KG1 (cell line): ENCODE measurements at places on chromosomes 2 and 18.

- DNase-seq = no peak
Measured at GRCh38 chr2:42978887-42979415, 186.6 kb upstream of the HAAO start.

GRCh38 chr2:113000436-113000835 is 4.8 kb upstream of the IL36A start:
- no peak for DNase-seq

DNA sequence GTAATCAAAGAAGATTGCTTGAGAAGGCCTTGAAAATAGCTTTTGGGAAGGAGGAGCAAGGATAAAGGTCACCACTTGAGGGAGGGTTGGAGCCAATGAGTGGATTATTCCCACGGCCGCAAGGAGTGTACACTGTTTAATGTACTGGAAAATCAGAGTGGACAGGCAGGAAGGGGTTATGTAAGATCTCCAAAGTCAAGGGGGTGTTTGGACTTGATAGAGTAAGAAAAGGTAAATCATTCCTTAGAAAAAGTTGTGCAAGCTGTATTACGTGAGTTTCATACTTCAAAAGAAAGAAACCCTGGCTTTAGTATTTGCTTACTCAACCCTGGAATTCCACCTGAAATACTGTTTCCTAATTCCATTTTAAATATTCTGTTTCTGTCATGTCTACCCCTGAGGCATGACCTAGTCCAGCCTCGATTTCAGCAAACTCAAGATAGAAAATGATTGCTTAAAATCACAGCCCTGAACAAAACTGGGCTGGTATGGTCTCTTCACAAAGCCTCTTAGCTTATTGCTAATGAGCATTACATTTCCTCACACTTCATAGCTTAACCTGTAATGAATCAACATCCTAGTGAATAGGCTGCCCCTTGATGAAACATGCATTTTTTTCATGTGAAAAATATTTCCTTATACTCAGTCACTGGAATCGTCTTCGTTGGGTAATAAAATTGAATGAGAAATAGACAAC is 1.1 kb downstream of the MREG start:
- no peak for DNase-seq

DNA sequence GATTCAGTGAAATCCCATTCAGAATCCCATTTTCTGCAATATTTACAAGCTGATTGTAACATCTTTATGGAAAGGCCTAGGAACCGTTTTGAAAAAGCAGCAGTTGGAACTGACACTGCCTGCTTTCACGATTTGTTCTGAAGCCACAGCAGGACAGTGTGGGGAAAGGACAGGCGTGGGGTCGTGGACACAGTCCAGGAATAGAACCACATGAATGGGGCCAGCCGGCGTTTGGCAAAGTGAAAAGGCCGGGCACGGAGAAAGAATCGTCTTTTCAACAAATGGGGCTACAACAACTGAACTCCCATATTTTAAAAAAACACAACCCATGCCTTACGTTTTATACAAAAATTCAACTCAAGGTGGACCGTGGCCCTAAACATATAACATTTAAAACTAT is 69.8 kb downstream of the SLC66A2 start:
- no peak for DNase-seq

DNA sequence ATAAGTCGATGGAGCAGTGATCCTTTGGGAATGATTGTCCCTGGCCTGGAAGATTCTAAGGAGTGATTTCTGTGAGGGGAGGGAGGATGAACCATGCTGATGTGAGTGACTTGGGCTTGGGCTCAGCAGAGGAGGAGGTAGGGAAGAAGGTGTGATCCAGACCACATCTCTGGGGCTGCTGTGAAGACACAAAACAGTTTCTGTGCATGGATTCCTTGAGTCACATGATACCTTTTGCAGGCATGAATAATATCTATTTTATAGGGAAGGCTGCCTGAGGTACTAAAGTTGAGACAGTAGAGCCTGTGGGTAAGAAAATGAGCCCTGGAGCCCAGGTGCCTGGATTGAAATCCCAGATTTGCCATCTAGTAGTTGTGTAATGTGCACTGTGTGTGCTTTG is 29.8 kb downstream of the SLC1A4 start:
- no peak for DNase-seq

DNA sequence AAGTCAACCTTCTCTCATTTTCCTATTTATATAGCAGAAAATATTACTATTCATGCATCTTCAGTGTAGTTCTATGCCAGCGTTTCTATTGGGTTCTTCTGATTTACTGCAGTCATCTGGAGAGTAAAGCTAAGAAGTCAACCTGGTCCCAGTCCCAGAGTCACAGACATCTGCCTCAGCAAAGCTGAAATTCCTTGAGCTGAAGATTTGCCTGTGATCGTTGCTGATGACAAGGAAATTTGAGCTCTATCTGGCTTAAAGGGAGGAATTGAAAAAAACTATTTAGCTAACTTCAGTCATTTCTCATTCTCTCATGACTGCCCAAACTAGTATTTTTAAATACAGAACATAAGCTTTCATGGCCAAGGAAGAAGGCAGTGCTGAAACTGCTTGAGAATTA is 45.7 kb downstream of the RND3 start:
- no peak for DNase-seq

- DNase-seq = no peak
Measured at GRCh38 chr2:159139216-159139933, 147.1 kb downstream of the WDSUB1 start.

GRCh38 chr2:15956751-15957736 is 16.7 kb downstream of the MYCN start:
- no peak for DNase-seq

DNA sequence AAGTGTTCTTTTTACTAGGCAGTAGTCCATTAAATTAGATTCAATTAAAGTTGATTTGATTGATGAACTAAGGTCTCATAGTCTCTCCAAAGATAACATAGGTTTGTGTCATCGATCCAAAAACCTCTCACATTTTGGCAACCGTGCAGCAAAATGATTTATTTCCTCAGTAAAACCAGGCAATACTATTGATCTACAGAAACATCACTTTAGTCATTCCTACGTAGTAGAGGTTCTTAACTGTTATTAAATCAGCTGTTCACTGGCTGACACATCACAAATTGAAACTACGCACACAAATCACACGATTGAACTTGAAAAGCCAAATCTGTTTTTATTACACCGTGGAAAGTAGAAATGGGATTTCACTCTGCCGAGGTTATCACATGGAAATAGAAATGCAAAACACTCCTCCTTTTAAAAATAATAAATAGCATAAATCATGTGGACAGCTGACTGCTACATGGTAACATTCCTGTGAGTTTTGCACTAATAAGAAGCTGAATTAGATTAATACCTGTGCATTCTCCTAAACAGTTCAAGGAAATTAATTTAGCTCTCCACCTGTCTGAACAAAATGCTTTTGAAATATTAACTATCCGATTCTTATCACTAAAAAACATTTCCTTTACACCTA is 262.5 kb downstream of the CDH20 start:
- no peak for DNase-seq

GRCh38 chr2:189913821-189914220 is 129.6 kb downstream of the PMS1 start:
- DNase-seq = no peak

DNA sequence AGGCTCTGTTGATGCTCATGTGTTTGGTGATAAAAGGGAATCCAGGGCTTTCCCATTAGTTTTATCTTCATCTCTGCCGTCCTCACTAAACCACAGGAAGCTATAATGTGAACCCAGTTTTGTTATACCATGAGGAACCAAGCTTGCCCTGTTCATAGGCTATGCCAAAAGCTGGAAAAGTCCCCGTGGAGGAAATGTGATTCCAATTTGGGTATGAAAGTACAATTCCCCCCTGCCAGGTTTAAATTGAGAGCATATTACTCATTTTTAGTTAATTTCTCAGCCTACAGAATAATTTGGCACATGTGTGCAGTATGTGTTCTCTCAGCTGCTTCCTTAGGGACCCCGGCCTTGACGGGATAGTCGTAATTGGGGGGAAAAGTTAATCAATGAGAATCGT is 327.4 kb downstream of the RND3 start:
- DNase-seq = no peak

DNA sequence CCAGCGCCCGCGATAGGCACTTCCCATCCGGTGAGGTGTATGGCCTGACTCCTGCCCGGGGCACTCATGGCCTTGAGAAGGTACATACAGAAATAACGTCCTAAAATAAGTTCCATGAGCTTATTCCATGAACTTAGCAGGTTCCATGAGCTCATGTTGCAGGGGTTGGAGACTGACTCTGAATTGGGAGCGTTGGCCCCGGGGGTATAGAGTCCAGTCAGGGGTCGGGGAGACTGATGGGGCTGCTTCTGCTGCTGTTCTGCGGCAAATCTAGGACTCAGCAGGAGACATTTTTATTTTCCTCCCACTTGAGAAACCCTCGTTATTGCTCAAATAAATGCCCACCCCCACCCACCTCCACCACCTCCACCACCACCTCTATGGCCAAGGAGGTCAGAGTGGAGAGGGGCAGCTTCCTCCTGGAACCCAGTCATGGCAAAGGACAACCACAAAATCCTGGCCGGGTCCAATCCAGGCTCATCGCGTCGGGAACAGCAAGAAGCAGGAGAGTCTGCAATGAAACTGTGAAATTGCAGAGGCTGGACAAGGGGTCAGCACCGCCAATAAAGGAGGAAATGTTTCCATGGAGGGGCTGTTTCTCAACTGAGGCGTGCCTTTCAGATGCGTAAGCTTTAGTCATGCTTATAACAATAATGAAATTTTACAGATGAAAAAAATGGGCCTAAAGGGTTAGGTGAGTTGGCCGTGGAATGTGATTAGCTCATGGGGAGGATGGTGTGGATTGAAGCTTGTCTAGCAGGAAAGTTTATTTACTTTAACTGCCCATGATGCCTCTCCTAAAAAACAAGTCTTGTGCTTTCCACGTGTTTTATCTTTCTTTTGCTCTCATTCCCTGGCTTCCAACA is 136.6 kb upstream of the ALKAL2 start:
- no peak for DNase-seq

GRCh38 chr2:69584127-69584889 is 59.2 kb downstream of the AAK1 start:
- no peak for DNase-seq

- DNase-seq = no peak
Measured at GRCh38 chr2:101776172-101777043, 78.9 kb downstream of the MAP4K4 start.

DNA sequence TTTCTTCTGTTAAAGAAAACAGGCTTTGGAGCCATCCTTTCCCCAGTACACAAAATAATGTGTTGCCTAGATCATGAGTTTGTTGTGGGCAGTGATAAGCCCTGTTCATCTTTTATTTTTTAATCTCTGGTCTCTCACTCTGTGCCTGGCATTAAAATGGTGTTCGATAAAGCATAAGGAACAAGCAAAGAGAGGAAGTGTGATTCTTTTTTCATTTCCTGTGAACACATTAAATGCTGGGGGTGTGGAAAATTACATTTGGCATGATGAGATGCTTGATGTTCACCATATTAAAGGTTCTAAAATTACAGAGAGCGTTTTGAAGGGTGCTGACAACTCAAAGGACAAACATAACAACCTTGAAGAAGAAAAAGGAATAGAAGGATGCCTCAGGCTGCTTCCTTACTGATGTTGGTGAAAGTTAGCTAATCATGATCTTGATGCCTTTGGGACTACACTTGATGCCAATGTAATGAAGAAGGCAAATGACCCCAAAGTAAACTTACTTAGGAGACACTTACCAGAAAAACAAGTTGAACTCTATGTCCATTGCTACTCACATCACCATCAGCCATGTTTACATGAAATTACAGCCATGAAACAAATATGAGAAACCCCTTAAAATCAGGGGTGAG is 33.0 kb downstream of the TMEFF2 start:
- DNase-seq = no peak

DNA sequence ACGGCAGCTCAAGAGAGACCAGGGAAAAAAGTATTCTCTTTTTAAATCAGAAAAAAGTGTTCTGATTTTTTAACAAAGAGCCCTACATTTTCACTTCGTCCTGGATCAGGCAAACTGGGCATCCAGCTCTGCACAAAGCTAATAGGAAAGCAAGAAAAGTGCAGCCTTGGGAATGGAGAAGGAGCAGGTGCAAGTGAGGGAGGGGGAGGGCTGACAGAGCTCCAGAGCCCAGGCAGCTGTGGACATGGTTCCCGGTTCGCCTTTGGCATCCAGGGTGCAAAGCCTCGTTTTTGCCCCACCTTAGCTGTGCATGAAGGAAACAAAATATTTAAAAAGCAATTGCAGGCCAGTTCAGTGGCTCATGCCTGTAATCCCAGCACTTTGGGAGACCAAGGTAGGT is 82.2 kb downstream of the FAM124B start:
- no peak for DNase-seq

DNA sequence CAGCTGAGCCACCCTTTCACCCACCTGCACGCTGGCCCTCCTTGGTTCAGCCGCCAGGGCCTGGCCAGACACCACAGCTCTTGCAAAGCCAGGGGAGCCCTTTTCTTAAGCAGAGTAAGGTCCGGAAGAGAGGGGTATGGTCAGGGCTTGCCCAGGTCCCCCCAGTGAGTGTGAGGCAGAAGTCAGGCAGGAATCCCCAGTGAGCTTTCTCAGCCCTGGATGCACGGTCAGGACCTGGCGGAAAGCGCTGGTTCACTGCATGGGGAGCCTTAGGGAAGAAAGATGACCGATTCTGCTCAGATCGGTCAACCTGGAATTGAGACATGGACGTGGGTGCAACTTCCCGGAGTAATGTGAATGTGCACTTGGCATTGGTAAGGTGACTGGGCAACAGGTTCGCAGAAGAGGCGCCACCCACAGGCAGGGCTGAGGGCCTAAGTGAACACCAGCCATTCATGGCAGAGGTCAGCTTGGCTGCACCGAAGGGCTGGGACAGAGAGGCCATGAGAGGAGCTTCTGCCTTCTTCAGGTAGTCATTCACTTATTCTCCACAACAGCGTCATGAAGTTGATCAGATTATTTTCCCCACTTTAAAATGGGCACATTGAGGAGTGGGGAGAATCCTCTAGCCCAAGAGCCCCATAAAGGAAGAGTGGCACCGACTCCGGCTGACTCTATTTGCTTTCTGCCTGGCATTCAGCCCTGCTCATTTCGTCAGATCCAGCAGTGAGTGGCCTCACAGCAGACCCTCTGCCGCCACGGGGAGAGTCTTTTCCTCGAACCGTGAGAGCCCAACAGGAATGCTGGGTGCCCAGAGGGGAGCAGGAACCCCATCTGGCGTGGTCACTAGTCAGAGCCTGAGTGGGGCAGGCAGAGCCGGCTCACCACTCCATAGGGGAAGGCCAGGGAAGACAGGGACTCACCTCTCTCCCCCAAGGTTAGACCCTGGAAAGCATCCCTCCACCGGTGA is 35.8 kb downstream of the SCTR start:
- DNase-seq = no peak

DNA sequence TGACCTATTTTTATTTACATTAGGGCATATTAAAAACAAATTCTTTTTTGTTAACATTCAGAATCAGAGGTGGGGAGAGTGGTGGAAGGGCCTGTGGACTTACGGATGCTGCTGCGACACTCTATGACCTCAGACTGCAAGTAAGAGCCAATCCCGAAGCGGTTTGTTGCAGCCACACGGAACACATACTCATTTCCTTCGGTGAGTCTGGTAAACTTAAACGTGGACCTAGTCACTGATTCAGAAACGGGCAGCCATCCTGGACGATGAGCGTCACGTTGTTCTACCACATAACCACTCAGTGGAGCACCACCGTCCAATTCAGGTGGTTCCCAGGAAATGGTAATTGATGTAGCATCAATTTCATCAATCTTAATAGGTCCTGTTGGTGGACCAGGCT is 61.9 kb downstream of the PLEKHA3 start:
- no peak for DNase-seq

- no peak for DNase-seq
Measured at GRCh38 chr2:44542520-44542919, 180.8 kb downstream of the CAMKMT start.
